ENCODE measurements at places on chromosomes 1 and 21.
A peak's percentile ranks its signal among the peaks of the same experiment; 100 is the strongest.

DNA sequence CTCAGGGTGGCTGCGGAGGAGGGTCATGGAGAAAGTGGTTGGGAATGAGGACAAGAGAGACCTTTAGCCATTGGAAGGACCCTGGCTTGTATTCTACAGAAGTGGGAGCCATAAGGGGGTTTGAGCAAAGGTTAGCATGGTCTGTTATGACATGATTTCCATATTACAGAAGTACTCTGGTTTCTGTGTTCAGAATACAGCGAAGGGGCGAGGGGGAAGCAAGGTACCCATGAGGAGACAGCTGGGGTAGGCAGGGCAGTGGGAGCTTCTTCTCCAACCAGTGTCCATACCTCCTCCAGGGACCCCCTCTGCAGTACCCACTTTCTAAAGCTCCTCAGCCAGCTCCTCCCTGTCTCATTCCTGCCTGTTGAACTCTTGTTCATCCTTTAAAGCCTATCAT is 21.9 kb upstream of the KCNE1 start:
- DNase-seq, result no peak

GRCh38 chr1:147794570-147794969 is 34.2 kb upstream of the GJA5 start:
- no peak for DNase-seq

DNA sequence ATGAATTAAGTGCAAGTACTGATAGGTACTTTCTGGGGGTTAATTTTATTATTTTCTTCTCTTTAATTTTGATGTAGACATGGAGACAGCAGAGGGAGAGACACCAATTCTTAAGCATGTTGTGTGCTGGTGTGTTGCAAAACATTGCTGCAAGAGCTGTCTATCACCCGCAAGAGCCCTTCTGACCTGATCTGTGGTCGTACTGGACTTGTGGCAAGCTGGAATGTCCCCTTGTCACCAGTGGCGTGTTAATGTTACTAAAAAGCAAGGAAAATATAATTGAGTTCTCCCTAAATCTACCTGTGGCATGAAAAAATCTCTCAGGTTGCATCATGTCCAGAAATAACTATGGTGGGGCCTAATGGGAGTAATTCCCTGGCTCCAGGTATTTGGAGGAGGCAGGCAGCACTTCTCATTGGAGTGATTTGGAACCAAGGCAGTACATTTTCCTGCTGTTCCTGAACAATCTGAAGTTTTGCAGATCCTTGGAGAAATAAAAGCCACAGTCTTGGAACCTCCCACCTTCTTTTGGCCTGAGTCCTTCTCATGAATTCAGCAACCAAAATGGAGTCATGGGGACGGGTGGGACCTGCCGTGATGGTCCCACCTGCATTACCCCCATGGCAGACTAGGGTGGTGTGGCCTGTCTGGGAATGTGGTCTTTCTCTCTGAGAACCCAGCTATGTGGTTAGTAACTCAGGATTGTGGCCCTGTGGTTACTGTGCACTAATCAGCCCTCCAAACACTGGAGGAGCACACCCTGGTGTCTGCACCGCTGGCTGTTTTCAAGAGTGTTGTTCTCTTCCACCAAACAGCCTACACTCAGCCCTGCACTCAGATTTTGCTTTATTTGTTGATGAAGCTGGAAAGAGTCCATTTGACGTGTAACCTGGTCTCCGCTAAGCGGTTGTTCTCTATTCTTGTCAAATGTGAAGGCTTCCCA is 57.4 kb downstream of the GALNT2 start:
- DNase-seq, result no peak

DNA sequence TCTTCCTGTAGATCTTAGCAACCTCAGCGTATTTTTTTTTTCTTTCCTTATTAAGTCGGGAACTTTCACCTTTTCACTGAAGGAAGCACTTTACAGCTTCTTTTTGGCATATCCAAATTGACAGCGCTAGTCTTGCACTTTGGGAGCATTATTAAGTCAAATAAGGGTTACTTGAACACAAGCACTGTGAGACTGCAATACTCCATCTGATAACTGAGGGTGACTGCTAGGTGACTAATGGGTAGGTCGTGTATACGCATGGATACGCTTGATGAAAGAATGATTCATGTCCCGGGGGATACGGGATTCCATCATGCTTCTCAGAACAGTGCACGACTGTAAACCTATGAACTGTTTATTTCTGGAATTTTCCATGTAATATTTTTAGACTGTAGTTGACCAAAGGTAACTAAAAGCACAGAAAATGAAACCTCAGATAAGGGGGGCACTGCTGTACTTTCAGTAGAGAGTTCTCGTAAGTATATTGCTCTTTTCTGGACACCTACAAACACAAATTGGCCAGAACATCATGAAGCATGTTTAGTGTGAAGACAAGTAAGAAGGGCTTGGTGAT is 364.7 kb downstream of the SMYD3 start:
- peak; percentile 87 for DNase-seq

Measured in HCT116 (cell line).